Breast epithelium (tissue), 4 donors: ENCODE measurements at places on chromosomes 3 and 15. TPM values are rescaled to one million over a fixed set of nuclear protein-coding genes. Genes with fewer than 3 reads are reported as not detected.

GRCh38 chr3:40989141-40990061 lies 209.9 kb upstream of the CTNNB1 start:
- no peaks in the 10 kb centered on the region for H3K36me3 ChIP-seq
- no peak for DNase-seq
- peaks cover 6% of the 10 kb centered on the region for H3K4me1 ChIP-seq
- H3K4me3 ChIP-seq, result no peak overlapping the region

- peak; percentile 64 for DNase-seq
- no peaks in the 10 kb centered on the region for H3K4me1 ChIP-seq
- peak overlapping the region; percentile 91 for H3K27ac ChIP-seq
- H3K27me3 ChIP-seq, result no peaks in the 10 kb centered on the region
- H3K4me3 ChIP-seq, result no peak overlapping the region
These were observed 7.9 kb upstream of the DNAJC17 start for GRCh38 chr15:40815042-40815698.

The DOCK3 gene
- total RNA-seq, result 0.66 TPM

The BHLHE40 gene
- total RNA-seq, result 13.8 TPM

The UROC1 gene
- total RNA-seq, result not detected

GRCh38 chr3:196175722-196176121 lies 35.5 kb downstream of the ZDHHC19 start:
- no peak for DNase-seq
- no peaks in the 10 kb centered on the region for H3K27me3 ChIP-seq
- H3K4me3 ChIP-seq, result no peak overlapping the region
- no peaks in the 10 kb centered on the region for H3K36me3 ChIP-seq
- no peak overlapping the region for H3K27ac ChIP-seq
- H3K4me1 ChIP-seq, result no peaks in the 10 kb centered on the region

GRCh38 chr3:124775877-124776276 lies 45.6 kb downstream of the UMPS start:
- no peak overlapping the region for H3K4me3 ChIP-seq
- no peak overlapping the region for H3K27ac ChIP-seq
- no peak for DNase-seq
- H3K4me1 ChIP-seq, result peaks cover 16% of the 10 kb centered on the region
- H3K27me3 ChIP-seq, result no peaks in the 10 kb centered on the region

The MYLK gene
- total RNA-seq, result 87.2 TPM

DNA sequence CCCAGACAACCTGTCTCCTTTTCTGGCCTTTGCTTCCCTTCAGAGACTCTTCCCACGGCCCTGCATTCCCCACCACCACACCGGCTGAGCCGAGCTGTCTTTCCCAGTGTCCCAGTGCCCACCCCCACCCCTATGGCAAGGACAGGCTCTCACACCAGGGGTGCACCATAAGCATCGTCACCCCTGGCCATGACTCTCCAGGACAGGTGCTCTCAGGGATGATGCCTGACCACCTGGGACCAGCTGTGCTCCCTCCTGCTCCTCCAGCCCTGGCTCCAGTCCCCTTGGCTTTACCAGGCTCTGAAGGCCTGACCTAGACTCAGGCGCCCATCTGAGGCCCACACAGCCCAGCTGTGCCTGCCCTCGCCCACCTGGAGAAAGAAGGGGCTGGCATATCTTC lies 17.6 kb upstream of the SEMA3F start:
- H3K4me1 ChIP-seq, result peaks cover 15% of the 10 kb centered on the region
- H3K36me3 ChIP-seq, result no peaks in the 10 kb centered on the region
- H3K4me3 ChIP-seq, result no peak overlapping the region

DNA sequence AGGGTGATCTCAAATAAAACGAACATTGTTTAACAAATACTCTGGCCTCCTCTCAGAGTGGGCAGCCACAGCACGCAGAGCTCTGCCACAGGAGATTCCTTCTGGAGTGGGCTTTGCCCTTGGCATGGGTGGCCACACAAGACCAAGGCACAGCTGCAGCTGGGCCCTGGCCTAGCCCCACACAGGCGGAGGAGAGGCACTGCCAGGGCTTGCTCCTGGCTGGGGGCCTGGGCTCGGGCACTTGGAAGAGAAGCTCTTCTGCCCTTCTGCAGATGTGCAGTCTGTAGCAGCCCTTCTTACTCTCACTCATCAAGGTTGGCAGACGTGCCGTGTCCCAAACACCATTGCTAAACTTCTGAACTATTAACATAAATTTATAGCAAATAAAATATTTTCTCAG lies 67.2 kb downstream of the CRTC3 start:
- DNase-seq, result no peak
- no peak overlapping the region for H3K4me3 ChIP-seq
- H3K36me3 ChIP-seq, result no peaks in the 10 kb centered on the region
- no peaks in the 10 kb centered on the region for H3K4me1 ChIP-seq
- H3K27ac ChIP-seq, result no peak overlapping the region
- no peaks in the 10 kb centered on the region for H3K27me3 ChIP-seq

- no peaks in the 10 kb centered on the region for H3K4me1 ChIP-seq
- no peaks in the 10 kb centered on the region for H3K27me3 ChIP-seq
- H3K27ac ChIP-seq, result no peak overlapping the region
- H3K36me3 ChIP-seq, result no peaks in the 10 kb centered on the region
- no peak for DNase-seq
These were observed 11.2 kb upstream of the SEMA5B start for GRCh38 chr3:123038751-123039150.

The SLCO3A1 gene
- total RNA-seq, result 14.1 TPM

The PTX3 gene
- 10.1 TPM for total RNA-seq

The ISL2 gene
- not detected for total RNA-seq
